ENCODE measurements at places on chromosomes 3 and 15.

GRCh38 chr15:40059821-40060220 is 20.8 kb upstream of the SRP14 start:
- no peak for DNase-seq

DNA sequence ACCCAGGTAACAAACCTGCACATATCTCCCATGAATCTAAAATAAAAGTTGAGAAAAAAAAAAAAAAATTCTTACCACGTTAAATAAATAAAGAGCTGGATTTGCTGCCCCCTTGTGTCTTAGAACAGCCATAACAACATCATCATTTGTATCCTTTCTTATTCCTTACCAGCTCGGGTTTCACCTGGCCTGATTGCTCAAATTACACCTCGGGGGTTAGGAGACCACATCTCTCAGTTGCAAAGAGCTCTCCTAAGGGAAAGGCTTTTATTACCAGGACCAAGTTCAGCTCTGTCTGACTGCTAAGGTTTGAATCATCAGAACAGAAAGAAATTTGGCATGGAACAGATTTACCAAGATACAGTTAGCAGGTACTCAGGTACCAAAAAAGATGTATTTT is 25.8 kb upstream of the RPL39L start:
- no peak for DNase-seq

DNA sequence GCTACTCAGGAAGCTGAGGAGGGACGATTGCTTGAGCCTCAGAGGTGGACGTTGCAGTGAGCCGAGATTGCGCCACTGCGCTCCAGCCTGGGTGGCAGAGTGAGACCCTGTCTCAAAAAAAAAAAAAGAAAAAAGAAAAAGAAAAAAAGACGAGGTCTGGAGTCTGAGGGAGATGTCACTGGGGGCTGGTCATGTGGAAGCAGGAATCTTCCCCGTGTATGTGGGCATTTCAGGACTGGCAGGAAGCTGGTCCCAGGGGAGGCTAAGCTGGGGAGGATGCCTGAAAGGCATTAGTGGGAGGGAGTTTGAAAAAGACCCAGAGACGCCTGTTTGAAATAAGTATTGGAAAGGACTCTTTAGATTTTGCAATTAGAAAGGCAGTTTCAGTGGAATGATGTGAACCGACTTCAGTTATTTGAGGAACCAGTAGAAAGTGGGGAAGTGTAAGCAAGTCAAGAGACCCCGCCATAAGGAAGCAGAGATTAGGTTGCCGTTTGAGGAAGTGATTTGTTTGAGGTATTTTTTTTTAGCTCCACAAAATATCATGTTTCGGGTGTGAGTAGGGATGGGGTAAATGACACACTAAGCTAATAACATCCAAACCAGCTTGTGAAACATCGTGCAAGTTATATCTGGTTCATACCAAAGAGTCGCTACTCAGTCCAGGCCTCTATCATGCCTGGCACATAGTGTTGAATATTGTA is 55.5 kb downstream of the ST6GAL1 start:
- no peak for DNase-seq

DNA sequence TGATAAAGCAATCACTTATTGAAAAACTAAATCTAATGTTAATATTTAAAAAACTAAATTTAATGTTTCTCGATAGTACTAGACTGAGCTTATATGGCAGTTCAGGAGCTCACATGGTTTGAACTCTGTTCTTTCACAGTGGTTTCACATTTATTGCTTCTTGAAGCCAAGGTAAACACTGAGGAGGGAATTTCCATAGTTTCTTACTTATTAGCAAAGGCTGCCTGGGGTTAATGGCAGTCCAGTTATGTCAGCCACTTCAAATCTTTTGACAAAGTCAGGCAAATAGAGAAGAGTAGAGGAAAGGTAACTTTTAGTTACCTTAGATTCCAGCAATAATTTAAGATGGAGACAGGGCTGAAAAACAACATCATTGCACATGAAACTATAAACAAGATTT is 831.5 kb downstream of the ROBO2 start:
- DNase-seq, result no peak

- no peak for DNase-seq
Measured at GRCh38 chr3:190424108-190424477, 25.6 kb downstream of the TMEM207 start.

DNA sequence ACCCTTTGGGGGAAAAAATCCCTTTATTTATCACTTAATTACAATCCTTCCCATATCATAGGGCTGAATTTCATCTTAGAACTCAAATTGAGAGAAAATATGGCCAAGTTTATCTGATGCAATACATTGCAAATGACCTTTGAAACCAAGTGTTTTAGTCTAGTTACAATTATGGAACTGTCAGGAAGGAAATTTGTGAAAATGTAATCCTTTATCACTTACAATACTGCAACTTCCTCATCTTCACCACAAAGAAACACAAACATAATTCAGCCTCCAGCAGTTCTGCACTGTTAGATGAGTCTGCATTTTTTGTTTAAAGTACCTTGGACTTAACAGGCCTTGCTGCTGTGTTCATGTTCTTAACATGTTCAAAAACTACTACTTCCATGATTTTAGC is 4.6 kb downstream of the CCPG1 start:
- no peak for DNase-seq

GRCh38 chr3:96619475-96619874 is 194.9 kb upstream of the EPHA6 start:
- DNase-seq, result no peak

DNA sequence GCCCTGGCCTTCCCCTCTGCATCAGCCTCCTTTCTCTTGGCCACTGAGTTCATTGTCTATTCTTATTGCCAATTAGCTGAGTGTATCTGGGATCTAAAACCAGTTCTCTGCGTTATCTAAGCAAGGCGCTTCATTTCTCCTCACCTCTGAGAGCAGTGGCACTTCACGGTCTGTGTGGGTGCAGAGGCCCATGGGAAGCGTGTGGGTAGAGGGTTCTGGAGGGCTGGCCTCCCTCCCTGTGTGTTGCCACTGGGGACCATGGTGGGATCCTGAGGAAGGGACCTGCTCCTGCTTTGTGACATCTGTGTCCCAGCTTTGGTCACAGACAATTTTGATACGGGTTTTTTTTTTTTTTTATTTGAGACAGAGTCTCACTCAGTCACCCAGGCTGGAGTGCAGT is 32.7 kb downstream of the EDEM1 start:
- DNase-seq, result no peak

DNA sequence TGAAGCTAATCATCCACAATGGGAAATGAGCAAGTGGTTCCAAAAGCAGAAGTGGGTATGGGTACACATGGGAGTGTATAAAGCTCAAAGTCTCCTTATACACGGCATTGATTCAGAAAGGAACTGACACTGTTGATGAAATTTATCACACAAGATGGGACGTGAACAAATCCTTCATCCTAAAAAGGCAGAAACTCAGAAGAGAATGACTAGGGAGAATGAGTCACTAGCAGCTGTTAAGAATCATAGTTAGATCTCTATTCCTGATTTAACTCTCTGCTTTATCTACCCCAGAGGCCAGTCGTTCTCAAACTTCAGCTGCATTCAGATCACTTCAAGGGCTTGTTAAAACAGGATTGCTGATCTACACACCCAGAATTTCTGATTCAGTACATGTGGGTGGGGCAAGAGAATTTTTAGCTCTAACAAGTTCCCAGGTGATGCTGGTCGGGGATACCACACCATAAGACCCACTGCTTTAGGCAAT is 97.7 kb upstream of the PHLDB2 start:
- no peak for DNase-seq

- DNase-seq, result no peak
Measured at GRCh38 chr3:196740481-196741248, 1.0 kb downstream of the PAK2 start.

DNA sequence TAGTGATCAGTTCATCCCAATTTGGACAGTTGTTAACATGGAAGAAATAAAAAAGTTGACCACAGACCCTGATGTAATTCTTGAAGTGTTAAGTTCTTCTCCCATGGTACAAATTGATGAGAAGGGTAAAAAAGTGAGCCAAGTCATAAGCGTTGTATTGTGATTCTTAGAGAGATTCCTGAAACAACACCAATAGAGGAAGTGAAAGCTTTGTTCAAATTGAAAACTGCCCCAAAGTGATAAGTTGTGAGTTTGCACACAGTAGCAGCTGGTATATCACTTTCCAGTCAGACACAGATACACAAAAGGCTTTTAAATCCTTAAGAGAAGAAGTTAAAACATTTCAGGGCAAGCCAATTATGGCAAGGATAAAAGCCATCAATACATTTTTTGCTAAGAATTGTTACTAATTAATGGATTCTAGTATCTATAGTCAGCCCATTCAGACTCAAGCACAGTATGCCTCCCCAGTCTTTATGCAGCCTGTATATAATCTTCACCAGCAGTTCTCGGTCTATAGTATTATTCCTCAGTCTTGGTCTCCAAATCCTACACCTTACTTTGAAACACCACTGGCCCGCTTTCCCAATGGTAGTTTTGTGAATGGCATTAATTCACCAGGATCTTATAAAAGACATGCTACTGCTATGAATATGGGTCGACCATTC is 38.2 kb downstream of the CDIN1 start:
- DNase-seq, result no peak

GRCh38 chr3:86985181-86985826 is 5.6 kb downstream of the VGLL3 start:
- no peak for DNase-seq

DNA sequence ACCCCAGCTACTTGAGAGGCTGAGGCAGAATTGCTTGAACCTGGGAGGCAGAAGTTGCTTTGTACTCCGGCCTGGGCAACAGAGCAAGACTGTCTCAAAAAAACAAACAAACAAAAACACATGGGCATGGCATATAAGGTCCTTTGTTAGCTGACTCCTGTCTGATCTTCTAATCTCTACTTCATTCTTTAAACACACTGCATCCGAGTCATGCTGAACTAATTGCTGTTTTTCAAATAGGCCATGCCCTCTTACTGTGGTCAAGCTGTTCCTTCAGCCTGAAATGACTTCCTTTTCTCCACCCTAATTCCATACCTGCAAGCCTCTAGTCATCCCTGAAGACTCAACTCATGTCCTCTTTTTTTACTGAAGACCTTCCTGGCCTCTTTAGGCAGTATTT is 22.3 kb upstream of the SLMAP start:
- DNase-seq, result no peak

GRCh38 chr15:29938361-29939335 is 116.4 kb upstream of the TJP1 start:
- DNase-seq, result no peak

GRCh38 chr15:66124651-66125050 is 128.9 kb downstream of the MEGF11 start:
- no peak for DNase-seq

- DNase-seq, result no peak
Measured at GRCh38 chr15:56523521-56523920, 58.6 kb upstream of the MNS1 start.
